ENCODE measurements at places on chromosomes 11 and 22.

GRCh38 chr11:111091321-111091938, 154.1 kb upstream of the POU2AF2 start:
- DNase-seq = no peak

DNA sequence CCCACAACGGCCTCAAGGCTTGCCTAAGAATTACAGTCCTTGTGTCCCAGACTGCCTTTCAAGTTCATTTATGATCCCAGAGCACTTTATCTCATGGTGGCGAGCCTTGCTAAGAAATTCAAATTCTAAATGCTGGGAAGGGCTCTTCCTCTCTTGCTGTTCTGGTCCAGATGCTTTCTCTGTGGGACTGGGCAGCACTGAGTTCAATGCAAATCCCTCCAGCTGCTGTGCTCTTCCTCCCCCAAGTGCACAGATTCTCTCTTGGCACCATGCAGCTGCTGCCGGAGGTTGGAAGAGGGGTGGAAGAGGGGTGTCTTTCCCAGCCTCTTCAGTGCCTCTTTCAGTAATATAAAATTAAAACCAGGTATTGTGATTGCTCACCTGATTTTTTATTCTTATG, 828.0 kb downstream of the DLG2 start:
- DNase-seq = no peak

GRCh38 chr11:64094463-64095260, 58.9 kb downstream of the FLRT1 start:
- no peak for DNase-seq

- DNase-seq = no peak
Measured at GRCh38 chr11:123822599-123822998, 16.4 kb upstream of the OR6M1 start.
